ENCODE measurements at places on chromosomes 1 and 21.
A peak's percentile ranks its signal among the peaks of the same experiment; 100 is the strongest.

DNA sequence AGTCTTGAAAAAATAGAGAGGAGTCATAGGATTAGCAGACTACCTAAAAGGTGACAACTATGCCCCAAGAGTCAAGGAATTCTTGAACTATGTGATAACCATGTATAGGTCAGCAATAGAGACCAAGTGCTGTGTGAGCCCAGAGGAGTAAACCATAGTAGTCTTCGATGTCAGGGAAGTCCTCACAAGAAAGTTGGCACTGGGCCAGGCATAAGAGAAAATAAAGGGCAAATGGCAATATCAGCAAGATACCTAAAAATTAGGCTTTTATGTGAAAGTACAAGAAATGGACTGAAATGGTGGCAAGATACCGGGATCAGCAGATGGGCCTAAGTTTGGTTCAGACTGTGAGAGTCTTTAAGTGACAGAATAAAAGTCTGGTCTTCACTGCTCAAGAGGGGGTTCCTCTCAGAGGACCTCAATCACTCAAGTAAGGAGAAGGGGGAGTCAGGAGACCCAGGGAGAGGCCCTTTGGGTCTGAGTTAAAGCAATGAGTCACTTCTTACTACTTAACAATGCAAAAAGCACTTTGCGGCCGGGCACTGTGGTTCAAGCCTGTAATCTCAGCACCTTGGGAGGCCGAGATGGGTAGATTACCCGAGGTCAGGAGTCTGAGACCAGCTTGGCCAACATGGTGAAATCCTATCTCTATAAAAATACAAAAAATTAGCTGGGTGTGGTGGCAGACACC lies 95.0 kb downstream of the TEX35 start:
- DNase-seq = no peak

- DNase-seq = no peak
These were observed 28.2 kb downstream of the TLR5 start for GRCh38 chr1:223114871-223115270.

DNA sequence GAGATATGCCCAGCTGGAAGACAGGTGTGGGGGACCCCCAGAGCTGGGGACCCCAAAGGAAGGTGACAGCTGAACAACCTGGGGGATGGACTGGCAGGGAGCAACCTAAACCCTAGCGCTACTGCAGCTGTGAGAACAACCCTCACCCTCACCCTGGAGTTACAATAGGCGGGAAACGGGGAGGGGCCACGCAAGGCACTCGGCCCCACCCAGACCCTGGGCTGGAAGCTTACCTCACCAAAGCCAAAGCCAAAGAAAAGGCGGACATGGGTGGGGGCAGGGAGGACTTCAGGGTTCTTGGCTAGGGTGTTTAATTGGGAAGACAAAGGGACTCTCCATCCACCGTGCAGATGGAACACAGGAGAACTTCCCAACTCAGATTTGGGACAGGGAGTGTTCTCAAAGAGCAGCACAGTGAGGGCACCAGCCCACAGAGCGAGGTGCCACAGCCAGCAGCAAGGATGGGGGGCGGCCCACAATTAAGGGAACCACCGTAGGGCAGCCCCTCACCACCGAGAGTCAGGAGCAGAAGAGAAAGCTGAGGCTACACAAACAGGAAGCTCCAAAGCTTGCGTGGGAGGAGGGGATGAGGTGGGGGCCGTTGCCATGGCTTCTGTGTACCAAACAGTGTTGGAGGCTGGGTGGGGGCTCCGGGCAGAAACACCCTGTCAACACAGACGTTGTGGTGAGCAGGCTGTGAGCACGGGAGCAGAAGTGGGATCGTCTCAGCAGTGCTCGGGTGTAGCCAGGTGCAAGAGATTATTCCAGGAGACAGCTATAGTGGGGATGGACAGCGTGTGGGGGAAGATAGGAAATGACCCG lies 1.9 kb downstream of the TAGLN2 start:
- DNase-seq = peak; percentile 42

- DNase-seq = no peak
These were observed 112.1 kb downstream of the ST6GALNAC3 start for GRCh38 chr1:76186554-76187170.

GRCh38 chr1:115761601-115762302 lies 6.8 kb downstream of the CASQ2 start:
- DNase-seq = no peak

GRCh38 chr1:38028671-38029070 lies 16.1 kb downstream of the UTP11 start:
- DNase-seq = no peak

GRCh38 chr1:55039342-55040082 lies at the start of gene PCSK9:
Gene PCSK9 (plus strand): TSS chr1:55039548. CDS start chr1:55039838, 290 bp downstream.
- no peak for DNase-seq

GRCh38 chr1:63758791-63759190 lies 15.0 kb upstream of the ROR1 start:
- DNase-seq = no peak

- DNase-seq = no peak
These were observed 192.2 kb upstream of the C8B start for GRCh38 chr1:57157818-57158603.

DNA sequence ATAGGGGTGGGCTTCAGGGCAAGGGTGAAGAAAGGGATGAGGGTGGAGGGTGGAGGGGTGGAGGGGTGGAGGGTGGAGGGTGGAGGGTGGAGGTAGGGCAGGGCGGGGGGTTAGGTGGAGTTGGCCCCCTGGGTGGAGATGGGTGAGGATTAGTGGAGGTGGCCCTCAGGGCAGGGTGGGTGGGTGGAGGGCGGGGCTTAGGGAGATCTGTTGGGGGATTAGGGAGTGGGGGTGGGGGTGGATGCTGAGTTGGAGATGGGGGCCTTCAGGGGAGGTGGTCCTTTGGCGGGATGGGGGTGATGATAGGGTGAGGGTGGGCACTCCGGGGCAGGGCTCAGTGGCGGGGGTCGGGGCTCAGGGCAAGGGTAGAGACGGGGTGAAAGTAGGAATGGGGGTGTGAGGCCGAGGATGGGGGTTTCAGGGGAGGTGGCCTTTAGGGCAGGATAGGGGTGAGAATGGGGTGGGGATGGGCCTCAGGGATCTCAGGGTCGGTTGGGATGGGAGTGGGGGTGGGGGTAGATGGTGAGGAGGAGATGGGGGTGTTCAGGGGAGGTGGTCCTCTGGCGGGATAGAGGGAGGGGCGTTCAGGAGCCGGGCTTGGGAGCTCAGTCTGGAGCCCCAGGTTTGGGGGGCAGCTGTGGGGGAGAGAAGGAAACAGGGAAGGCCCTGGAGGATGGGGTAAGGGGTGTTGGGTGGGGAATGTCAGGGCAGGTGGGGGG lies 800 bp upstream of the DNMT3L start:
- no peak for DNase-seq

- DNase-seq = peak; percentile 70
These were observed 607 bp upstream of the LGR6 start for GRCh38 chr1:202192770-202193613.

DNA sequence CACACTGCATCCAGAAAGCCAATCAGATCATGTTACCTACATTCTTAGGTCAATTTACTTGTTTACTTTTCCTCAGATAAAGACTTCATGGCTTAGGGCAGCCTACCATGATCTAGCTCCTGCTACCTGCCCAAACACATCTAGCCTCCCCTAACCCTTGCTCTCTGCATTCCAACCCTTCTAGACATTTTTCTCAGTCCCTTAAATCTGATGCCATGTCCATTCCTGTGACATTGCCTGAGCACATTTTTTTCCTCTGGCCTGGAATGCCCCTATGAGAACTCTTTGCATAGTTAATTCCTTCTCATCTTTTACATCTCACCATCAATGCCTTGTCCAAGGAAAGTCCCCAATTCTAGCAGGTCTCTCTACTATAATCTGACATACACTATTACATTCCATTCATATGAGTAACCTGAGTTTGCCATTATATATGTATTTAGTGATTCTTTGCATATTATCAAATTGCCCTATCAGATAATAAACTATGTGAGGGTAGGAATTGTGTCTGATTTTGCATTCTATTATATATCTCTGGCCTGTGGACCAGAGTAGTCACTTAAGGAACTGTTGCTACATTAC lies 166.9 kb downstream of the COL11A1 start:
- no peak for DNase-seq

DNA sequence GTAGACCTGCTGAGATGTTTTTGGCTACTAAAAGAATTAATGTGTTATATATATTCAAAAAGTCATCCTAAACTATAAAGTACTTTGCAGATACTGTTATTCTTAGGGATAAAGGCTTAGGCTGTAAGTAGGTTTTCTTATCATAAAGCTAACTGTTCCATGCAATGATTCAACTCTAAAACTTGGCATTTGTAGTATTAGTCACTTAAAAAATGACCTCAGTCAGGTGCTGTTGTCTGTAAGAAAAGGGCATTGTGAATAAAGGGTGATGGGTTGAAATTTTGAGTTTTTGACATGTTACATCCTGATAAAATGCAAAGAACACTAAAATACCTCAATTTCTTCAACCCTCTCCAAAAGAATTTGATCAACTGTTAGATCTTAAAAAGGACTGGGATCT lies 32.9 kb downstream of the ADCY10 start:
- DNase-seq = no peak

DNA sequence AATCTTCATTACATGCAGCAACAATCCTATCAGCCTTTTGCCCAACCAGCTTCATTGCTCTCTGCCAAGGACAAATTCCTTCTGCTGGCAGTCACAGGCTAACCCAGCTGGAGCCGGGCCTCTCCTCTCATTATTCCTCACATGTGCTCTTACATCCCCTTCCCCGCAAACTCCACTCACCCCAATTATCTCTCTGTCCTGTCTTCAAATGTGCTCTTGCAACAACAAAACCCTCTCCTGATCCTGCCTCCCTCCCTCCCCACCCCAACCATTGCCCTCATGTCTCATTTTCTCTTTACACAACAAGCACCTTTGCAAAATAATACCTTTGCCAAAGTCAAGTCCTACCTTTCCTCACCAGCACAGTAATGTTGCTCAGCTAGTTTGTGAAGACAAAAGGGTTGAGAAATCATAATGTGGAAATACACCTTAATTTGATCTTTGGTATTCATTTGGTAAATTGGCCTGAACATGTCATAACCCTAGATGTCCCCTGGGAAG lies 36.0 kb upstream of the DHCR24 start:
- DNase-seq = no peak

DNA sequence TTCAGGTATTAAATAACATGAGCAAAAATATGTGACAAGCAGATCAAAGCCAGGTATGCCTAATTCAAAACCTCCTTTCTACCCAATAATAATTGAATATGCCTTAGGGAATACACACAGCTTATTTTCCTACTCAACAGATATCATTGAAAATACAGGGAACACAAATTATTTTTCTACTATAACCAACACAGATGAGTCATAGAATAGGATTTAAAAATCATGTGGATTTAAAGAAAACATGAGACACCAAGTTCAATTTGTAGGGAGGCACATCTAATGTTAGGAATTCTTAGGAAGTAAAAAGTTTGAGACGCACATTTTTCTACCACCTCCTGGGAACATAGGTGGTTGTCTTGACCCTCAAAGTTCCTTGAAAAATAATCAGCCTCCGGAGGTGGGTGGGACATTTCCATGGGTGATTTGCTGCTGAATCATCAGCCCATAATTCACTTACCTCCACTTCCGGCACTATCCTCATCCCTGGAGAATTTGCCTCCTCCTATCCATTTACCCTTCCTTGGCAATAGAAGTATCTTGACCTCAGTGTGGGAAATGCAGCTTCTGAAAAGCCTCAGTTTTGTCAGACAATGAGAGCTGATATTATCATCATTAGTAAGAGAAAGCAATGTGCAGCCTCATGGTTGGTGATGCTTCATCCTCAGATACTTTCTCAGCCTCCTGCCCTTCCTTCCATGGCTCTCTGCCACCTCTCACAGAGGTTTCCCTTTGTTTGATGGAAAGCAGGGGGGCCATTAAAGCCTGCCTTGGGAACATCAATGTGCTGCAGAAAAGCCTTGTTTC lies 33.5 kb upstream of the RGS4 start:
- DNase-seq = no peak

- no peak for DNase-seq
These were observed 16.1 kb downstream of the SMYD2 start for GRCh38 chr1:214296860-214297745.

- no peak for DNase-seq
These were observed 413.3 kb upstream of the ZRANB2 start for GRCh38 chr1:71494163-71494562.

DNA sequence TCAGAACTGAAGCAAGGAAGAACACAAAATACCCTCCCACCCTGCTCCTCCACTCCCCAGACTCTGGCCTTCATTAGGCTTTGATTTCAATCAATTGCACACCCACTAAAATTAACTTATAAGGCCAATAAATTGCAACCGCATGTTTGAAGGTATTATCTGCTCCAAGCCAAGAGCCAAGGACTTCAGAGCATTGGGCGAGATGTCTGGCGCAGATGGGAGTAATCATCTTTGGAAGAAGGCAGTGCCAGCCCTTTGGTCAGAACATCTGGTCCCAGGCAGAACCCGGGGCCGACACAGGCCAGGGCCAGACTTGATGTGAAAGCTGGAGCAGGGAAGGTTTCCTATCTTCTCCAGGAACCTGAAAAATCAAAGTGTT lies 60.0 kb downstream of the SLC66A1 start:
- no peak for DNase-seq

GRCh38 chr1:241848686-241849344 lies 811 bp downstream of the EXO1 start:
- DNase-seq = no peak

GRCh38 chr1:66927528-66927927 lies 2.7 kb downstream of the MIER1 start:
- no peak for DNase-seq

GRCh38 chr1:117046781-117047180 lies 13.3 kb upstream of the TTF2 start:
- no peak for DNase-seq

DNA sequence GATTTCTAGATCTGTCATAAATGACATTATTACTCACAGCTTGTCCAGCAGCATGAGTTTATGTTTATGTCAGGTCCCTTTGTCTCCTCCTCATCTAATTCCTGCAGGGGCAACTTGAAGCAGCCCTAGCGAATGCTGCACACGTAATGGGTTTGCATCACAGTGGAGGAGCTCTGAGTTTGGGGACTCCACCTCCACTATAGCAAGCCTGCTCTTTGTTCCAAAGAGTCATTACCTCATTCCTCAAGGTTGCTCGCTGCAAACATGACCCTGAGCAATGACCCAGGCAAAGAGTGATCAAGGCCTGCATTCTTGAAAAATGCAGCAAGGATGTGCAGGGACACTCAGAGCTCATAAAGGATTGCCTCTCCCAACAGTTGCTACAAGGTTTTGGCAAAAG lies 261.9 kb downstream of the HHIPL2 start:
- DNase-seq = no peak

GRCh38 chr1:3058263-3059030 lies 10.6 kb upstream of the PRDM16 start:
- no peak for DNase-seq

All from NCI-H446 (cell line).